ENCODE measurements at places on chromosomes 6 and 20.

GRCh38 chr6:106520711-106521401 is 108.4 kb downstream of the RTN4IP1 start:
- DNase-seq, result no peak

DNA sequence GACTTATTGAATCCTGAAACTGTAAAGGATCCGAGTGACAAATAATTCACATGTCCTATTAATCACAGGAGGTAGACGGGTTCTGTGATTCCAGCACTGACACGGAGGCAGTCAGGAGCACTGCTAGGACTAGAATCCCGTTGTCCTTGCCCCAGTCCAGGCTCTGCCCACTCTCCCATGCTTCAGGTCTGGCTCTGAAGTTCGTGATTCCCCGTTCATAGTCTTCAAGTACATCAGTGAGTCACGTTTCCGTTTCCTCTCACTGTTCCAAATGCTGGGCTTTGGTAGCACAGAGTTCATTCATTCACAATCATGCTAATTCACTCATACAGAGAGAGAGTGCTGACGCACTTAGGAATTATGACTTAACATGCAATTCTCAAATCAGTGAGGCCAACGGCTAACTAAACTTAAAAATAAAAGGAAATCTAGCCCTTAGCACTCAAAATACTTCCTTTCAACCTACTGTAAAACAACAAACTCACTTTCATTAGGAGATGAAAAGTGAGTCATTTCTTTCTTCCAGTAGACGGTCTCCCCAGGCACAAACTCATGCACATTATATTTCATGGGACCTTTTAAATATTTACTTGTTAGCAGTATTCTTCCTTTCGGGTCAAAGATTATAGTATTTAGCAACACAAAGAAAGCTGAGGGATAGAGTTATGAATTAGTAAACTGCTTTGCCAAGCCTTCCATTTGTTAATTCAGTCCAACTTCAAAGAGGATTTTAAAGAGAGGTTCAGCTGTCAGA is 94.0 kb upstream of the NHSL1 start:
- DNase-seq, result peak; percentile 46

DNA sequence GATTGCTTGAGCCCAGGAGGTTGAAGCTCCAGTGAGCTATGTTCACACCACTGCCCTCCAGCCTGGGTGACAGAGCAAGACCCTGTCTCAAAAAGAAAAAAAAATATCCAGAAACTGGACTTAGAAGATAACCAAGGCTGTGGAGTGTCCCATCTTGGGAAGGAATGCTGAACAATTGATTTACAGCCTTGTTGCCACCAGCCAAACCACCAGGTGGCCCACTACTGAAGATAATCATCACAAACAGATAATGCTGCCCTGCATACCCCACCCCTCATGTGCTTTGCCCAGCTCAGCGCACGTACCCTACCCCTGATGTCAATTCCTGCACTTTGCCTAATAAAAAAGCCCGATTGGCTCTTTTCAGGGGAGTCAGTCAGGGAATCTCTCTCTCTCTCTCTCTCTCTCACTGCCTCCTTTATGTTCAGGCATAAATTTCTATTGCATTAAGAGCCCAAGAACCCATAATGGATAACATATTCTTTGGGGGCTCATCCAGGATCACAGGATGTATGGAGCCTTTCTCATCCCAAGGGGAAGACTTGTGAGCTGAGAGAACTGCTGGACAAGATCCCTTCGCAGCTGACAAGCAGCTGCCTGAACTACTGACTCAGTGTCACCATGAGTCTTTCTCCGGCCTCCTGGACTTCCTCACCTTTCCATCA is 166.4 kb downstream of the CD24 start:
- no peak for DNase-seq

DNA sequence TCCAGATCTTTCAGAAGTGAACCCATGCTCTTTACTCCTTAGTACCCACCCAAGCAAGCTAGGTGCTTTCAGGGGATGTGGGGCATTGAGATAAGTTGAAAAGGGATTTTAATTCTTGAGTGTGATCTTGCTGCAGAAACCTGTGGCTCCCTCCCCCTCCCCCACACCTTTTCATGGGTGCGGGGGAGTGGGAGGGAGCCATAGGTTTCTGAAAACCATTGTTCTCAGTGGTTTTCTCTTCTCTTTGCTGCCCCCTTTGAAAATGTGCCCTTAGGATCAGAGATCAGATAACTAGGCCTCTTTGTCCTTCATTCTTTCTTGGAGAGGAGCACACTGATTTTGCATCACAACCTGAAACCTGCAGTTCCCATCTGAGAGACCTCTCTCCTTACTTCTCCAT is 2.4 kb downstream of the PCSK2 start:
- DNase-seq, result peak; percentile 70

- no peak for DNase-seq
Observed at GRCh38 chr20:5008759-5009158, 7.4 kb upstream of the SLC23A2 start.

DNA sequence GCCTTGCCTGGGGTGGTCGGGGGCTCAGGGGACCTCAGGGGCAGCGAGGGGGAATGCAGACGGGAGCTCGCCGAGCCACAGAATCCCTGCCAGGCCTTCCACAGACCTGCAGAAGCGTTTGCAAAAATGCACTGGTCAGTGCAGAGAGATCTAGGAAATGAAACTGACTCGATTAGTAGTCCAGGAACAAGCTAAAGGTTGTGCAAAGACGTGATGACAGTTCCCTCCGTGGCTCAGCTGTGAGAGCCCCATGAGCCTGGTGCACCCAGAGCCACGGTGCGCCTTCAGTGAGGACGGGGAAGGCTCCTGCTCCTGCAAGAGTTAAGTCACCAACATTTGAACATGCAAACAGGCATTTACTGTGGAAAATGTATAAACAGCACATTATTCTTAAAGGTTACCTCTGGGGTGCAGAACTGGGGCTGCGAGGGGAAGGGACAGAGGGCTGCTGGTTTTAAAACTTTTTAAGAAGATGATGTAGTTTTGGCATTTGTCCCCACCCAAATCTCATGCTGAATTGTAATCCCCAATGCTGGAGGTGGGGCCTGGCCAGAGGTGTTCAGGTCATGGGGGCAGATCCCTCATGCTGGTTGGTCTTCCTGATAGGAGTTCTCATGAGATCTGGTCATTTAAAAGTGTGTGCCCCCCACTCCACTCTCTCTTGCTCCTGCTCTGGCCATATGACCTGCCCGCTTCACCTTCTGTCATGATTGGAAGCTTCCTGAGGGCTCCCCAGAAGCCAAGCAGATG is 147.3 kb downstream of the DLL1 start:
- DNase-seq, result no peak

DNA sequence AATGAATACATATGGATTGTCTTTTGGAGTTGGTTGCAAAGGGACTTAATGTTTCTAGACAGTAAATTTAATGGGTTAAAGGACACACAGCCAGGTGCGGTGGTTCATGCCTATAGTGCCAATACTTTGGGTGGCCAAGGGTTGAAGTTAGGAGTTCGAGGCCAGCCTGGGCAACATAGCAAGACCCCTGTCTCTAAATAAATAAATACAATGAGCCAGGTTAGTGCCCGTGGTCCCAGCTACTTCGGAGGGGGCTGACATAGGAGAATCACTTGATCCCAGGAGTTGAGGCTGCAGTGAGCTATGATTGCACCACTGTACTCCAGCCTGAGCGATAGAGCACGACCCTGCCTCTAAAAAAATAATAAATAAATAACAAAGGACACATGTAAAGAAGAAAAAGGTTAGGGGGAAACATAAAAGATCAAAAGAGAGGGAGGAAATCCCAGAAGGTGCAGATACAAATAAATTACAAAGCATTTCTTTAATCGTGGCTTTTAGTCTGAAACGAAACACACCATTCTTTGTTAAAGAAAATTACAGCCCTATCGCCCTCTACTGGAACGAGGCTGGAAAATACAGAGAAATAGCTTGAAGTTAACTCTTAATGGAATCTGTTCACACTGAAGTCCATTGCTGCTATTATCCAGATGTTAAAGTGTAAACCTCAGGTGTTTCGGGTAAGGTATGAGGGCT is 42.6 kb upstream of the SCML4 start:
- peak; percentile 69 for DNase-seq

- DNase-seq, result no peak
Observed at GRCh38 chr6:117989086-117989485, 82.0 kb downstream of the SLC35F1 start.

- DNase-seq, result peak; percentile 70
Observed at GRCh38 chr6:24574809-24575208, 71.2 kb downstream of the KIAA0319 start.

GRCh38 chr6:37673436-37673835 is 24.2 kb downstream of the MDGA1 start:
- DNase-seq, result peak; percentile 58

DNA sequence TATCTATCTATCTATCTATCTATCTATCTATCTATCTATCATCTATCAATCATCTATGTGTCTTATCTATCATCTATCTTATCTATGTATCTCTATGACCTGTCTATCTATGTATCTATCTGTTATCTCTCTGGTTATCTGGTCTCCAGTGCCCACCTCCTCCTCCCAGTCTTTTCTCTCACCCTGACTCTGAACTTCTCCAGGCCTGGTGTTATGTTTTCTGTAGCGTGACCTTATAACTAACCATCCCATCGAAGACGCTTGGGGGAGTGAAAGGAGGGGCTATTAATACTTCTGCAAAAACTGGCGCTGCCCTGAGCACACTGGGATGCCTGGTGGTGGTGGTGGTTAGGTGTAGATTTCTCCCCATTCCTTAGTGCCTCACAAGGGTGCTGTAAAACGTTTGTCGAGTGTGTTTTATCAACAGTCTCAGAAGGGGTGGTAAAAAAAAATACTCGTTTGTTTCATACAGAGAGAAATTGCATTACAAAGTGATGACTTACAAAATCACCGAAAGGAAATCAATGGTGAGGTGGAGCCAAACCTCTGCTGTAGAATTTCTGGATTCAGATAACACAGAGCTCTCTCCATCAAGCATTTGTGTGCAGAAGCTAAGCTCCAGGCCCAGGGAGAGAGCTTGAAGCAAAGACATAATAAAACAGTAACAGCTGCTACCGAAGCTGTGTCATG is 156.2 kb downstream of the BCAS1 start:
- DNase-seq, result no peak
